Skin of body (tissue), 3 donors: ENCODE measurements at places on chromosomes 11 and 22.

DNA sequence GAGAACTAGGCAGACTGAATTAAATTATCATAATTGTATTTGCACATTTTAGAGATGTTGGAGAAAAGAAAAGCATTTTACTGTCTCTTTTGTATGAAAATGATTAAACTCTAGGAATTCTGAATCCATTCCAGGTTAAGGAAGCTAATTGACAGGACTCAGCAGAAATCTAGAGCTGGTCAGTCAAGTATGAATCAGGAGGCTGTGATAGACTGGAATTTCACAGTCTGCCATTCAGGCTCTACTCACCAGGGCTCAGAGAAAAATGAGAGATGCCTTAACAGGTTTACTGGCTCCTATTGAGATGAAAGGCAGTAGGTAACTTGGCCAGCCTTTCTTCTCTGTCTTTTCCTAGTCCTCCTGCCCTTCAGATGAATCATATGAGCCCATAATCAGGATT is 693.9 kb upstream of the CHORDC1 start:
- no peak for DNase-seq

DNA sequence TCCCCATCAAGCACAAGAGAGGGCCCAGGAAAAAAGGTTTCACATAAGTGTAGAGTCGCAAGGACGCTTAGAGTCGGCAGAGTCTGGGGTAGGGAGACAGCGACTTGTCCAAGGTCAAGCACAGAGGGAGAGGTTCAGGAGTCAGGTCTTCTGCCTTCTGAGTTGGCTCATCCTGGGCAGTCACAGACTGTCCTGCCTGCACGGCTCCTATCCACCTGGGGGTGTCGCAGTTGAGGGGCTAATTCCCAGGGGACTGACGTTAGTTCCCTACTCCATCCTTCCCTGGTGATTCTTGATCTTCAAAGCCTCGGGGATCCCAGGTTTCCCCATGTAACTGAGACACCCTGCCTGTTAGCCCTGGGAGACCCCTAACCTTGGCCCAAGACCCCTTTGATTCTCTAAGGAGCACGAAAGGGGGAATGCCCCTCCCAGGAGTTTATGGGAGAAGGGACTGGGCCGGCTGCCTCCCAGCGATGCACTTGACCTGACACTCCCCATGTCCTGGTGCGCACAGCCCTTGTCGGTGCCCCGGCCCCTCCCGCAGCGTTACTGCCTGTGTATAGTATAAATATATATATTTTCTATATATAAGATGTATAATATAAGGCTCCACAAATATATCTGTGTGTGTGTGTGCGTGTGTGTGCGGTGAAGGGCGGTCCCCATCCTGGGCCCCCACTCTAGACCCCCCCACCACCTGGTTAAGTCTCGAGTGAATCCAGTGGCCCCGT is 14.7 kb upstream of the TAB1 start:
- no peak for DNase-seq

GRCh38 chr11:118838905-118839553 is 44.7 kb upstream of the CXCR5 start:
- no peak for DNase-seq

DNA sequence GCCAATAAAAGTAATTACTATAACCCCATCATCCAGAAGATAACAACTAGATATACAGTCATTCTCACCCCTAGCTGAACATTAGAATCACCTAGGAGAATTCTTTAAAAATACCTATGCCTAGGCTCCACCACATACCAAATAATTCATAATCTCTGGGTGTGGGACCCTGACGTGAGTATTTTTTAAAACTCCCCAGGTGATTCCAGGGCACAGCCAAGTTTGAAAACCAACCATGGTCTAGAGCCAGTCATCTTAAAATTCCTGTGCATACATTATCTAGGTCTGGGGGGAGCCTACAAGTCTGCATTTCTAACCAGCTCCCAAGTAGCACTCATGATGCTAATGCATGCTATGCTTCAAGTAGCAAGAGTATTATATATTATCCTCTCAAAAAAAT is 281.0 kb upstream of the MTNR1B start:
- DNase-seq = no peak

DNA sequence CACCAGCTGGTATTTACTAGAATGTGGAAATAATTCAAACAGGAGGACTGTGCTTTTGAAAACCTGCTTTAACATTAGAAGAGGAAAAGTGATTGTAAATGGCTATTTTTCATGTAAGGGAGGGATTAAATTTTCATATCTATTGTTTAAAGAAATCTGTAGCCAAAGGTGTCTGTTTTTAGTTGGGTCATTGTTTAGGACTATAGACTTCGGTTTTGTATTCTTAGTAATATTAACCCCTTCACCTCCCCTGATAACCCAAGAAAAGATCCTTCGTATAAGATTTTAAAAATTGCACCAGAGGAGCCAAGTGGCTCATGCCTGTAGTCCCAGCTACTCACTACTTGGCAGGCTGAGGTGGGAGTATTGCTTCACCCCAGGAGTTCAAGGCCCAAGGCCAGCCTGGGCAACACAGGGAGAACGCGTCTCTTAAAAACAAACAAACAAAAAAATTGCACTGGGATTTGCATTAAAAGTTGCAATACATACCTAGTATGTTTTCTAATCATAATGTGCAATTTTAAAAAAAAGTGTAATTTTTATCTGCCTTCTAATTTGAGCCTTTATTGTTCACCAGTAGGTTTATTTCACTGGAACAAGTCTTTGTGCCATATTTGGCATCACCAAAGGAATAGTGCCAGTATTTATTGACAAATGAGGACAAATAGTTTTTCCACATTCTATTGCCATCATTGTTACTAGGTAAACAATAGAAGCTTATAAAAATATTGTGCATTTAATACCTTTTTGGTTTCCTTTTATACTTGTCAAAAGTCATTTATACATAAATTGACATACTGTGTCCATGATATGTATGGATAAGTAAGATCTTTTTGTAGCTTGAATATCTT is 34.3 kb downstream of the MTMR3 start:
- DNase-seq = no peak

- no peak for DNase-seq
Observed at GRCh38 chr11:12531020-12531419, 143.2 kb upstream of the TEAD1 start.

GRCh38 chr11:692824-693414 is 2.1 kb downstream of the DEAF1 start:
- DNase-seq = no peak

GRCh38 chr11:95720195-95720594 is 69.4 kb downstream of the FAM76B start:
- DNase-seq = no peak

DNA sequence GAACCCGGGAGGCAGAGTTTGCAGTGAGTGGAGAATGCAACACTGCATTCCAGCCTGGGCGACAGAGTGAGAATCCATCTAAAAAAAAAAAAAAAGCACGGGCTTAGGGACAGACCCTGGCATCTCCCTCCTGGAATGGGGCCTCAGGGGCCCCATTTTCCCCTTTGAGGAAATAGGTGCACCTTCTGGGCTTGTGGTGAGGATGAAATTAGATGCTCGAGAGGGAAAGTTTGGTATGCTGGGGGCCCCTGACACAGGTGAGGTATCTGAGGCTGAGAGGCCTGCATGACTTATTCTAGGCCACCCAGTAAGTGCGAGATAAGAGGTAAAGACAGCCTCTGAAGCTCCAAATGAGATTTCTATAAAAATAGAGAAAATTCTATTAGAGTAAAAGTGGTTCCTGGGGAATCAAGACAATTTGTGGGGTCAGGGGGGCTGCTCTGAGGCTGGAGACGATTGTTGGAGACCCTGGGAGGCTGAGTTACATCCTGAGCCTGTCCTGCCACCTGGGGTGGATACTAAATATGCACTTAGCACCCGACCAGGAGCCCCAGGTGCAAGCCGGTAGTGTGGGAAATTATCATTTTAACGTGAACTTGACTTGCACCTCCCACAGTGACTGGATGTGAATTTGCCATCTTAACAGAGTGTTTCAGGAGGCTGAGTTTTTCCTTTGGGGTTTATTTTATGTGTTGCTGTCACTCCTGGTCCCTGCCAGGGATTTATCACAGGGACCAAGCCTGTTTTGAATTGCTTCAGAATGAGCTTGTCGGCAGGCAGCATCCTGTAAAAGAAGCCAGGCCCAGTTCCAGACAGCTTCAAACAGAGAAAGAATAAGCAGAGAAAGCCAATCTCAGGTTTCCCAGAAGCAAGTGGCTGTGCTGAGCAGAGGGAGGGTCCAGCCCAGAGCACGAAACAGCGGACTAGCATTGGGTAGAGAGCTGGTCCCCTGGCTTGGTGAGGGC is 48.4 kb upstream of the TSKU start:
- no peak for DNase-seq

DNA sequence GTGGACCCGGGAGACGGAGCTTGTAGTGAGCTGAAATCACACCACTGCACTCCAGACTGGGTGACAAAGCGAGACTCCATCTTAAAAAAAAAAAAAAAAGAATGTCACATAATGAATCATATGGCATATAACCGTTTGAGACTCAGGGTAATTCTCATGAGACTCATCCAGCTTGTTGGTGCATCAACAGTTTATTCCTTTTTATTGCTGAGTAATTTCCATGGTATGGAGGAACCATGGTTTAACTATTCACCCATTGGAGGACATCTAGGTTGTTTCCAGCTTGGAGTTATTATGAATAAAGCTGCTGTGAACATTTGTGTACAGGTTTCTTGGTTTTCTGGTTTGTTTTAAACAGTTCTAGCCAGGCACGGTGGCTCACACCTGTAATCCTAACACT is 25.3 kb downstream of the PPARA start:
- DNase-seq = no peak

DNA sequence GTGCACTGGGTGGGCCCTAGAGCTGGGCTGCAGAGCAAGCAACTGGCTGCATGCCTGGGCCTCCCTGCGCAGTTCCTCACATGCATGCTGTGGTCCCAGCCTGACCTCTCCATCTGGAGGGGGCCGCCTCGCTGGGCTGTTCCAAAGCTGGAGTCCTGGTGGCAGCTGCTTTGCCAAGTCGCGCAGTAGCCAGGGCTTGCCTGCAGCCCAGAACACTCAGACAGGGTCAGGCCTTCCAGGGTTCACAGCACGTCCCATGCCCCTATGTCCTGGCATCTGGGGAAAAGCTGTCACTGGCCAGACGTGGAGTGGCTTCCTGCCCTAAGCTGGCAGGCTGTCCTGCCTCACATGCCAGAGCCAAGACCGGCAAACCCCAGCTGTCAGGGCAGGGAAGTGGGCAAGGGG is 16.5 kb upstream of the CDC42EP2 start:
- peak; percentile 82 for DNase-seq

DNA sequence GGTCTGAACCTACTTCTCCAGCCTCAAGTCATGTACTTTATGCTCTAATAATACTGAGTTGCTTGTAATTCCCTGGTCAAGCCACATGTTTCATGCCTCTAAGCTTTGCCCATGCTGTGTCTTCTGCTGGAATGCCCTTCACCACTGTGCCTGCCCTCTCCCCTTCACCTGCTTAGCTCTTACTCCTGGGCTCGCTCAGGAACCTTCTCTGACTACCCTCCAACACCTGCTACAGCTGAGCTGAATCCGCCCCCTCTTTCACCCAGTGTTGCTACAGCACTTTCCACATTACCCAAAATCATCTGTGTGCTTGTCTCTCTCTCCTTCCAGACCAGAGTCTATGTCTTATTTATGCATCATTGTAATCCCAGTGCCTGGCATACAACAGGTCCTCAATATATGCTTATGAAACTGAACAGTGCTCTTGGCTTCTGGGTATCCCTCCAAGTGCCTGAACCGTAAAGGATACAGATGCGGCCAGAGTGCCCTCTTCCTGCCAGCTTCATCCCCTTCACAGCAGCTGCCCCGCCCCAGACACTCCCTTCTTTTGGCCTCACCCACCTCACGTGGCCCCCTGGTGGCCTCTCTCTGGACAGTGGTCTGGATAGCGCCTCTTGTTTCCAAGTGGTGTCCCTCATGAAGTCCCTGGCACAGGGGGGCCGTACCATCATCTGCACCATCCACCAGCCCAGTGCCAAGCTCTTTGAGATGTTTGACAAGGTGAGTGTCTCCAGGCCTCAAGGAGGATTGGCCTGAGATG is 7.1 kb downstream of the ABCG4 start:
- no peak for DNase-seq

DNA sequence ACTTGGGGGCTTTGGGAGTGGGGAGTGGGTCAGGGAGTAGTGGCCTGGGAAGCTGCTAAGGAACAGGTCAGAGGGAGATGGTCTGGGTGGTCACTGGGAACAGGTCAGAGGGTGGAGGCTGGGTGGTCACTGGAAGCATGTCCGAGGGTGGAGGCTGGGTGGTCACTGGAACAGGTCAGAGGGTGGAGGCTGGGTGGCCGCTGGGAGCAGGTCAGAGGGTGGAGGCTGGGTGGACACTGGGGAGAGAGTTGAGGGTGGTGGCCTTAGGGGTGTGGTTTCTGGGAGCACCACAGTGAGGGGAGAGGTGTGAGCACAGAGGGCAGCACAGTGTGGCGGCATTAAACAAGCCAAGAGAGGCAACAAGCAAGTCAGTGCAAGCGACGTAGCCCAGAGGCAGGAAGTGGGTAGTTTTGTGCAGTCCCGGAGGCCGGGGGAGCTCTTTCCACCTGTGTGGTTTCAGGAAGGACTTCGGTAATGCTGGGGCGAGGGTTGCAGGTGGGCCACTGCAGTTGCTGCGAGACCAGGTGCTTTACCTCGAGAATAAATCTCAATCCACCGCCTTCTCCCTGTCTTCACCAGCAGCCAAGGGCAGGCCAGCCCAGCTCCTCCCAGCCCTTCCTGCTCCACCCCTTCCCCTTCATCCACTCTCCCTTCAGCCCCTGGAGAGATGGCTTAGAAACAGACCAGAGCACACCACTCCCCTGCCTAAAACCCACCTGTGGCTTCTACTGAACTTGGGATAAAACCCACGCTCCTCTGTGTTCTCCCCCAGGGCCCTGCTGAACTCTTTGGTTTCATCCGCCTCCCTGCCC is 3.2 kb upstream of the CACNA1I start:
- DNase-seq = no peak

DNA sequence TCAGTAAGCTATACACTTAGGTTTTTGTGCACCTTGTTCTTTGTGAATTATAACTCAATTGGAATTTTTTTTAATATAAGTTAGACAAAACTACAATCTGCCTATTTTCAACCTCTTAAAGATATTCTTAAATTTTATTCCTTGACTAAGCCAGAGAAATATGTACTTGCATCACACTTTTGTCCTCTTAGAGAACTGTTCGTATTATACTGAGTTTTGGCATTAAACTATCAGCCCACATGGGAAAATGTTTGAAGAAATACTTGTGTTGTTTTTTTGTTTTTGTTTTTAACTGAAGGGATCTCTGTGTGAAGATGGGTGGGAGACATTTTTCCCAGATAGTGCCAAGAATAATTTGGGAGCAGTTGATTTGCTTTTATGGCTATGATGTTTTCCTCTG is 25.3 kb downstream of the CEP295 start:
- DNase-seq = no peak

DNA sequence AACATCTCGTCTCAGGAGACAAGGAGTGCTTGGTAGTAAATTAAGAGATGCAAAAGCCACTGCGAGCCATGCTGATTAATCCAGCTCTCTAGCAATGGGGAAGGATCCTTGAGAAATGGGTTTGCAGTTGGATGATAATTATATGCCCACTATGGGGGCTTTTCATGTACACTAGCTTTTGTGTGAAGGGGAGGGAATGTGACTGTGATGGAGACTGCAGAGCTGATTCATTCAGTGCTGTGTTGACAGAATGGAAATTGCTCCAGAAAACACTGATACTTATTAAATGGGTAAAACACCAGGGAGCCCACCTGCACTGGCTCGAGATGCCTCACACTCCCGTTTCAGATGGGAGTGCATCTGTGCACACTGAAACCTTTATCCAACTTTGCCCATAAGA is 37.0 kb upstream of the KIRREL3 start:
- no peak for DNase-seq

- no peak for DNase-seq
Observed at GRCh38 chr11:43467958-43468357, 109.2 kb downstream of the TTC17 start.

GRCh38 chr22:17403906-17404305 is 34.6 kb downstream of the CECR2 start:
- no peak for DNase-seq

GRCh38 chr22:48780597-48781277 is 1046.9 kb downstream of the BRD1 start:
- DNase-seq = no peak
